ENCODE measurements at places on chromosomes 11 and 22.

GRCh38 chr22:21762712-21763581 lies 27.4 kb upstream of the YPEL1 start:
- no peak for DNase-seq

GRCh38 chr11:116166573-116167465 lies 606.0 kb downstream of the BUD13 start:
- DNase-seq: no peak

DNA sequence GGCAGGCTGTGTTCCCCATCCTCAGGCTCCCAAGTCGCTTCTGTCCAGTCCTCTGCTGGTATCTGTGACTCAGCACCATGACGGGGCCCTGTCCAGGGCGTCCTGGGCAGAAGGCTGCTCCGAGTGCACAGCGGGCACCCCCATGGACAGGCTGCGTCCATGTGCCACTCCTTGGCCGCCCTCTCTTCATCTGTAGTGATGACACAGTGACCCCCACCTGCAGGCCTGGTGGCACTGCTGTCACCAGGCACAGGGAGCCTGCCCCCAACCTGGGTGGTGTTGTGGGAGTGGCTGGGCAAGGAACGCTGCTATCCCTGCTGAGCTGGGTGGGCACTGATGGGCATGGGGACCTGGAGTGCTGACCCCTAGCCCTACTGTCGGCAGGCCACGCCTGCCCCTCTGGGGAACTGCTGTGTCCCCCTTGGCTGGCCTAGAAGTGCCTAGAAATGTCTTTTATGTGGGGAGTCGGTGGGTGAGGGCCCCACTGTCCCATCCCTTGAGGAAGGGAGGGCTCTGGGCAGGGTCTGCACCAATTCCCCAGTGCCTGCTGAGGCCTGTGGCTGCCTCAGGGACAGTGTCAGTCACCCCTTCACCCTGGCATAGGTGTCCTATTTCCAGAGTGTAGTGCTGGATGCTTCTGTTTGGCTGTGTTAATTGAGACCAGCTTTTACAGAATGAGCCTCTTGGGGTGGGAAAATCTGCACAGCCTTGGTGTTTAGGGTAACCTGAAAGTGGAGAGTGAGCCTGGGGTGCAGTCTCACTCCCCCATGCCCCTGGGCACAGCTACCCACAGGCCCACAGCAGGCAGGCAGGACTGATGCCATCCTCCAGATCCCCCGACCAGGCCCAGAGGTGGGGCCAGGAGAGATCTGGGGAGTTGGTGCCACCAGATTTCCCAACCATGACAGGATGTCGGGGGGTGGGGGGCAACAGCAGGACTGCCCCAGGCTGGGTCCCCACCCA lies 34.5 kb downstream of the RTN4R start:
- no peak for DNase-seq

- DNase-seq: no peak
Measured at GRCh38 chr11:2517016-2517385, 72.2 kb downstream of the KCNQ1 start.

DNA sequence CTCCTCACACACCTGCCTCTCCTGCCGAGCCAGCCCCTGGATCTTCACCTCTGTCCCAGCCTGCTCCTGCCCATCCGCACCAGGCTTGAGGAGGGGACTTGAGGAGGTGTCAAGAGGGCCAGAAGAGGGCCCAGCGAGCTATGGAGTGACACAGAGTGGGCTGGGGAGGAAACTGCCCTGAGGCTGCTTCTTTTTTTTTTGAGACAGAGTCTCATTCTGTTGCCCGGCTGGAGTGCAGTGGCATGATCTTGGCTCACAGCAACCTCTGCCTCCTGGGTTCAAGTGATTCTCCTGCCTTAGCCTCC lies 21.9 kb upstream of the CDON start:
- DNase-seq: no peak

DNA sequence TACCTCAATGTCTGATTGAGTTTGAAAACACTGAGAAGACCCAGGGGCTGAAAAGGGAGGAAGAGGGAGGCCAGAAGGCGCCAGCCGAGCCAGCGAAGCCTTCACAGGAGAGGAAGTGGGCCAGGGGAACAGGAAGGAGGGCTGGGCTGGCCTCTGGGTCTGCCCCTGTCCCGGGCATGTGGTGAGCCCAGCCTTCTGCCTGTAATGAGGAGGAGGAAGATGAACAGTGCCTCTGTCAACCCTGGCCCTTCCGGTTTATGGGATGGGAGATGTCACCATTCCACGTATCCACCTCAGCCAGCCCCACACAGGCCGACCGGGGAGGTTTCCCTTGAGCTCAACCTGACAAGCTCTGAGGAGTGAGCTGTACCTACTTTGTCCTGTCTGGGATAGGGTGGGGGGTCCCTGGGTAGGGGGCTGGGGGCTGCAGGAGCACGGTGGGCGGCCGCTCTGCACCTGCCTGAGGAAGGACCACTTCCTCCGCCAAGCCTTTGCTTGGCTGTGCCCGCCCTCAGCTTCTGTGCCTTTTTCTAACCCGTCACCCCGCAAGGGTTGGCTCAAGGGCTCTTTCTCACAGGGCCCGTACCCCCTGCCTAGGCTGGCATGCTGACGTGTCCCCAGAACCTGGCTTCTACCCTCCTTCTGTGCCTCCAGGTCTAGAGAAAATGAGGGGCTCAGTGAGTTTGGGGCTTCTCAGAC lies 2.0 kb downstream of the PARVG start:
- DNase-seq: no peak

GRCh38 chr11:6237266-6237665 lies 1.6 kb upstream of the CNGA4 start:
- no peak for DNase-seq

DNA sequence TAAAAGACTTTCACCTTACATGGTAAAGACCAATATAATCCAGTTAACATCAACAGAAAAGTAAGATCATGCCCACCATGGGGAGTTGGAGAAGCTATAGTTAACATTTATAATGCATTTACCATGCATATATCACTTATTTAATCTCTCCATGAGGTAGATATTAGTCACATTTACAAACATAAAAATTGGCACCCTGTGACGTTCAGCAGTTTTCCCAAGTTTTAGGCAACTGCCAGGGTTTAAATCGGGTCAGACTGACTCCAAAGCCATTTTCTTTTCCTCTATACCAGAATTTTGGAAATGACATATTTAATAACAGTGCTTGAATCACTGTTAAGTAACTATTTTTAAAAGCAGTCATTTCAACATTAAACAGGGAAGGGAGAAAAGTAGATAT lies 266.3 kb downstream of the DDX10 start:
- DNase-seq: no peak

DNA sequence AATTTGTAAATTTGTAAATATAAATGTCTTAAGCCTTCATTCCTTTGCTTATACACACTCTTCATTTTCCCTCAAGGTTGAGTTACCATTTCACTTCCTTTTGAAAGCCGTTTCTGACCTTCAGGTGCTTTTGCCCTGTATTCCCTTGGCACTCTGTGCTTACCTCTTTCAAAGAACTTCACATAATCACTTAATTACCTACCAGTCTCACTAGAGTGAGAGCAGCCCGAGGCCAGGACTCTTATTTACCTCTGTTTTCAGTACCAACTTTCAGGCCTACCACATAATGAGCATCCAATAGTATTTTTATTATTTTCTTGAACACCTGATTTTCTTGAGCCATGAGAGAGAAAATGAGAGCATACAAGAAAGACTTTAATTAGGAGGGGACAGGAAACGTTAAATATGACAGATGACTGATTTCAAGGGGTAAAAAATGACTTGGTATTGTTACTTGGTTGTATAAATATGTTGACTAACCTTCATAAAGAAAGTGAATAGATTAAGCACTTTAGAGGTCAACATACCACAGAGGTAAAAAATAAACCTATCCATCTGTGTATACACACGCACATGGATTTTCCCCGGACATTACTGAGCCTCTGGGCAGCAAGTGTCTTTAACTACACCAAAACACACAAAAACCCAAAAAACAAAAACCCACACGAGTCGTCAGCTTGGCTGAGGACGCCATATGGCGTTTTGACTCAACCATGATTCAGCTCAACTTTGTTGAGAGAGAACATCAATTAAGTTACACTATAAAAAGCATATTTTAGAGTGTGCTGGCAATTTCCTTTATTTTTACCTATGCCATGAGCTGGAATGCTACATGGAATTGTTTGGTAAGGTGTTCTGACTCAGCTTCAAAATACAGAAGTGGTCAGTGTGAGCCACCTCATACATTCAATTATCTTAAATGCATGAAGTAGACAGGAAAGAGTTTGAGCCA lies 7.6 kb downstream of the ATXN10 start:
- no peak for DNase-seq

GRCh38 chr22:24407278-24407665 lies 20.1 kb upstream of the ADORA2A start:
- DNase-seq: no peak

DNA sequence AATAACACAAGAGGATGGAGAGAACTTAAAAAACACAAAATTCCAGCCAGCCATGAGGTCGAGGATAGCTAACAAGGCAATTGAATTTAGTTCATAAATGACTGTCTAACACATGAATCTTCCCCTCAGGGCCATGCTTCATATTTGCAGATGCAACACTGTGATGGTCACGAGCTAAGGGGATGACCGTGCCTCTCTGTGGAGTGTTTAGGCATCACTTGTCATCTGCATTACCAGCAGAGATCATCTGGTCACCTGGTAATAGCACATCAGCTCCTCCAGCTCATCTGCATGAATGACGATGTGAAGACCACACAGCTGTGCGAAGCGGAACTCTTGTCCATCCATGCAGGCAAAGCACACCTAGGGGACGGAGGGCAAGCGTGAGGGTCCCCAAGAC lies 20.9 kb upstream of the SLC25A1 start:
- DNase-seq: no peak

DNA sequence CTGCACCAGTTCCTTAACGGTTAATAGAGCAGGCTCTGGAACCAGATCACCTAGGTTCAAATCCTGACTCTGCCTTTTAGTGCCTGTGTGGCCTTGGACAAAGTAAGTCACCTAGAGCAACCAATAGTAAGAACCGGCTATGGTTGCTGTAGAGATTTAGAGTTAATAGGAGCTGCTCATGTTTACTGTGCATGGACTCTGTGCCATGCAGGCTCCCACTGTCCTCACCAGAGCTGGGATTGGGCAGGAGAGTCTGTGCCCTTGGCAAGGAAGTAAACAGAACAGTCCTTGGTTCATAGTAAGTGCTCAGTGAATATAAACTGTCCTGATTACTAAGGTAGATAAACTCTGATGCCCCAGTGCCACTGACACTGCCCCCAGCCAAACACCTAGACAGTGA lies 1.4 kb upstream of the TP53I11 start:
- DNase-seq: no peak

DNA sequence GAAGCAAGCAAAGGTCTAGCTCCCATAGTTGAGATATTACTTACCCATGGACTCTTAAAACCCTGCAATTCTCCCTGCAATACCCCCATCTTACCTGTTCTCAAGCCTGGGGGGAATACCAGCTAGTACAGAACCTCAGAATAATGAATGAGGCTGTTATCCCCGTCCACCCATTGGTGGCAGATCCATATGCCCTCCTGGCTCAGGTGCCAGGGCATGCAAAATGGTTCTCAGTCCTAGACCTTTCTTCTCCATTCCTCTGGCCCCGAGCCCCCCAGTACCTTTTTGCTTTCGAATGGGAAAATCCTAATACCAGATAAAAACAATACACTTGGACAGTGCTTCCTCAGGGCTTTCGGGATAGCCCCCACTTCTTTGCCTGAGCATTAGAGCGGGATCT lies 86.4 kb downstream of the PIWIL4 start:
- DNase-seq: no peak

DNA sequence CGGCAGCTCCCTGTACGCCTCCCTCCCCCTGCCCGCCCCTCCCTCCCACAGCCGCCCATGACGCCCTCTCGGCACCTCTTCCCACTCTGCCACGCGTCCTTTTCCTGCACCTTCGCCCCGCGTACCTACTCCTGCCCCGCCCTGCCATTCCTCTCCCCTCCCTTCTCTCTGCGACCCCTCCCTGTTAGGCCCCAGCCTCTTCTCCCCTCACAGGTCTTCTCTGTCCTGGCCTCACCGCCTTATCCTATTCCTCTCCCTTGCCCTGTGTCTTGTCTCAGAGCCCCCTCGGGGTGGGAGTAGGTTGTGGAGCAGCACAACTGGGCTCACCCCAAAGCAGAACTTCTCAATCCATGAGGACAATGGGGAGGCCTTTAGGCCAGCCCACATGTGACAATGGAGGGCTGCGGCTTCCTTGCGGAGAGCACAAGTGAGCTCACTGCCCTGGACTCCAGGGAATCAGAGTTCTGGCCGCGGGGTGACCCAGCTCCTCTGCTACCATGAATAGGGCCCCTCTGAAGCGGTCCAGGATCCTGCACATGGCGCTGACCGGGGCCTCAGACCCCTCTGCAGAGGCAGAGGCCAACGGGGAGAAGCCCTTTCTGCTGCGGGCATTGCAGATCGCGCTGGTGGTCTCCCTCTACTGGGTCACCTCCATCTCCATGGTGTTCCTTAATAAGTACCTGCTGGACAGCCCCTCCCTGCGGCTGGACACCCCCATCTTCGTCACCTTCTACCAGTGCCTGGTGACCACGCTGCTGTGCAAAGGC lies 539 bp downstream of the SLC35C1 start:
- DNase-seq: no peak

- no peak for DNase-seq
Measured at GRCh38 chr11:62823677-62824076, 8.2 kb downstream of the STX5 start.

- DNase-seq: no peak
Measured at GRCh38 chr22:30226192-30226832, 20.2 kb downstream of the LIF start.

GRCh38 chr22:23754220-23754919 lies at the start of gene VPREB3:
TSS of gene VPREB3 (minus strand) at chr22:23754425. CDS start at chr22:23754363, 62 bp downstream.
- no peak for DNase-seq

DNA sequence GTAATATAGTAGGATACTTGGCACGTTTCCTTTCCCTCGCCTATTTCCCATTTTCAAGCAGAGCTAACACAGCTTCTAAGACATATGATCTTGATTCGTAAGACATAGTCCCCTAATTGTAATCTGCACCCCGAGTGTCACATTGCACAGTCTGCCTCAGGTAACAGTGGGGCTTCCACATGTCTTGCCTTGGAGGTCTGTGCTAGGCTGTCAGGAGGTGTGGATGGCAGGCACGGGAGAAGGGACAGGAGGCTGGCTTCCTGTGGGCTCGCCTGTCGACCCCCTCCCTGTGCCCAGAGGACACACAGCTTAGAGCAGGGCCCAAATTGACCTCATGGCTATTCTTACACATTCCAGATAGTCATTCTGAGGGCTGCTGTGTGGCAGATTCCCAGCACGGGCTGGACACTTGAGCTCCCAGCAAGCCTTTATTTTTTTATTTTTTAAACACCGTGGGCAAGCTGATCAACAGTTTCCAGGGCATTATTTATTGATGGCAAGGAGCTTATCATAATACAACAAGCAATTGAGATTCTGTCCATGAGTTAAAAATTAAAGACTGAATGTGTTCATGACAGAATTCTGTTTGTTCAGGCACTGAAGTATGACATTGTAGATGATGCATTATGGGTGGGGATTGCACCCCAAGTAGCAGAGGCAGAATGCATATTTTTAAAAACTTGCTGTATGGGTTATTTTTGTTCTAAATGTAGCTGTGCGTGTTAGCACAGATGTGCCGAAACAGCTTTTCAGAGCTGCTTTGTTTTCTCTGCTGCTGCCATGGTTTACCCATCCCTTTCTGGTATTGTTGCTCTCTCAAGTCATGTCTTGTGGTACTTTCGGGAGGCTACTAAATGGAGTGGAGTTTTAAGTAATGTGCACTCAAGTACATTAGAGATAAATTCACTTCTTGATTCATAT lies 113.0 kb downstream of the ATXN10 start:
- no peak for DNase-seq
